ENCODE measurements at places on chromosomes 5 and 9.

DNA sequence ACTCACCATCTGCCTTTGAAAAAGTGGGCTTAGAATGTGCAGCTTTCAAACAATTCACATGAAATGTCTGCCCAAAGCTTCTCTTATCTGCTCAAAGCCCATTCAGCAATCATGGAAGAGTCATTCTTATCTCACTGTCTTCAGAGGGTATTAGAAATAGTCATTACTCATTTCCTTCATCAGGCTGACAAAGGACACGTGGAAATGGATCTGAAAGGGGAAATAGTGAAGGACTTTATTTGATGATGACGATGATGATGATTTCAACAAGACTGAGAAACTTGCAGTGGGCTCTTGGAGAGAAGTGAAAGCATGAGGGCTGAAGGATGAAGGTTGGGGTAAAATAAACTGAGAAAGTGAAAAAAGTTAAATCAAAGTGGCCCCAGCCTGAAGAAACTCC is 194.3 kb downstream of the SMARCA2 start:
- no peak for DNase-seq

- no peak for DNase-seq
Observed at GRCh38 chr9:137305060-137305797, 3.2 kb upstream of the NRARP start.

DNA sequence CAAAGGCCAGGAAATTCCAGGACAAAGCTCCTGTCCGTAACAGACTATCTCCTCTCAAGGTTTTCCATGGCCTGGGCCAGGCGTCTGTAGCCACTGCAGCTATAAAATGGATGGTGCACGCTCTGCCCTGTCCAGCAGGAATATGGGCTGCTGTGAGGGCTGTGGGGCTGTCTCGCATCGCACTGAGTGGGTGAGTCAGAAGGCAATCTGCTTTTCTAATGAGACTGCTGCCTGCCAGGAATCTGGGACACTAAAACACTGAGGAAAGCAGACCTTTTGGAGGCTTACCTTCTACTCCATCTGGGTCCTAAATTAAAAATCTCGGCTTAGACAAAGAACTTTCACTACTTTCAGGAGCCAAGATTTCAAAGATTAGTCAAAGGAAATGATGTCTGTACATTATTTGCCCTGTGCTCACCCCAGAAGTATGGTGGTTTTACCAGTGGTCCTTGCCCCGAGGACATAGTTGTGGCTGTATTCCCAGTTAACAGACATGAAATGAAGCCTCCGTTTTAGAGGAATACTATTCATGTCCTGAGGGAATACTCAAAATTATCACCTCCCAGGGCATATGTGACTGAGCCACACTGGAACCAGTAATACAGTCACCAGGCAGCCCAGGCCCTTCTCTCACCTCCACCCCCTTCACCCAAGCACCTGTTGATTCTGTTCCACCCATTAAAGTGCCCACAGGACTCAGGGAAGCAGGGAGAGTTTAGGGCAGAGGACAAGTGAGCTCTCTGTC is 56.4 kb downstream of the PFDN1 start:
- DNase-seq = no peak

- no peak for DNase-seq
Observed at GRCh38 chr9:123414936-123415930, 59.2 kb downstream of the CRB2 start.

DNA sequence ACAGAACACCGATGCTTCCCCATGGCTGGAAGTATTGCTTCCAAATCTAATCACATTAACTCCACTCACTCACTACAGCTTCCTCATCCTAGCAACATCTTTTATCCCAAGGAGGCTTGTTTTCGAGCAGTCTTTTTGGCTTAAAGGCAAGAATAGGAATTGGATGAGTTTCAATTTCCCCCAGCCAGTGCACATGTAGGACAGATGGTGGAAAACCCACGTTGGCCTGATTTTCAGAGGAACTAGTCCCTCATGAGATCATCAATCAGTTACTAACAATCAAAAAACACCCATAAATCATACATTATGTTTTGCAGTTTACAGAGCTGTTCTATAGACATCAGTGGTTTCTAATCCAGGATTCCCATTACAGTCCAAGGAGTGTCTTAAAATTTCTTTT is 48.5 kb upstream of the AGXT2 start:
- no peak for DNase-seq

DNA sequence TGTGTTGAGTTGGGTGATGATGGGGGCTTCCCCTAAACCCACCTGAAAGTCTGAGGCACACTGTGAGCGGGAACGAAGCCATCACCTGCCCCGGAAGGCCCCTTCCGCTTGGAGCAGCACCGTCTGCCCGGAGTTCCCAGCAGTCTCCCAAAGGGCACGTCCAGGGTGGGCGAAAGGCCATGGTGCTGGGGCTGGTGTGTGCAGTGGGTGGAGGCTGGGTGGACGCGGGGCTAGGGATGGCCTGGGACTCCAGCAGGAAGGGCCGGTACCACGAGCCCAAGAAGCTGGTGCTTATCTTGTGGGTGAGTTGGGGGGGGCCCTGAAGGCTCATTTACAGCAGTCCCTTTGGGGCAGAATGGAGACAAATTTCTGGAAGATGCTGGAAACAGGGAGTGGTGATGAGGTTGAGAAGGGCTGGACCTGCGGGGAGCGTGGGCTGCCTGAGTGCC is 4.6 kb downstream of the FLT4 start:
- no peak for DNase-seq

DNA sequence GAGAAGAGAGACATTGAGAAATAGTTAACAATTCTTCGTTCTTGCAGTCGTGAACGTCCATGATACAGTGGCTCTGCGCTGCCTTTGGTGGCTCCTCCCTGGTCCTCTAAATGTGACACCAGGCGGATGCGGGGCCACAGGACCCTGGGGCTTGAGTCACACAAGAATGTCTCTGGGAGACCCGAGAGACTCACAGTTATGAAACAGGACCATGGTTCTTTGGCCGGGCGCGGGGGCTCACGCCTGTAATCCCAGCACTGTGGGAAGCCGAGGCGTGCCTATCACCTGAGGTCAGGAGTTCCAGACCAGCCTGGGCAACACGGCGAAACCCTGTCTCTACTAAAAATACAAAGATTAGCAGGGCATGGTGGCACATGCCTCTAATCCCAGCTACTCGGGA is 767 bp upstream of the ZDHHC11 start:
- DNase-seq = no peak
